Thoracic aorta (tissue), 2 donors: ENCODE measurements at places on chromosomes 2 and 18.

DNA sequence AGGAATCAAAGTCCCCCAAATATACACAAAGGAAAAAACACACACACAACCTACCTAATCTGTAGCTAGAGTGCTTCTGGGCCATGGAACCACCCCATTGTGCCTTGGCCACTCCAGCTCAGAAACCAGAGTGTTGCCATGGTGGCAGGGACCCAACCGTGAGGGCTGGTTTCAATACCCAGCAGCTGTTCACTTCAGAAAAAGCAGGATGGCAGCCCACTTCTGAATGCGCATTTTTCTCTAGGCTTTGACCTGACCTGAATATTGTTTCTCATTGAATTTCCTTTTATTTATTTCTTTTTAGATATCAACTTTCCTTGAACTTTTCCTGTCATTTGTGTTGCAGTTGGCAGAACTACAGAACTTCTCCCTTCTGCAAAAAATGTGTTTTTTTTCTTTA is 43.0 kb upstream of the EHBP1 start:
- peaks cover 6% of the 10 kb centered on the region for H3K4me1 ChIP-seq
- no peaks in the 10 kb centered on the region for H3K27me3 ChIP-seq
- DNase-seq = no peak
- no peaks in the 10 kb centered on the region for H3K36me3 ChIP-seq
- no peak overlapping the region for H3K27ac ChIP-seq
- H3K4me3 ChIP-seq = no peak overlapping the region

GRCh38 chr2:74869517-74869916 is 35.6 kb downstream of the HK2 start:
- H3K4me1 ChIP-seq = peaks cover 8% of the 10 kb centered on the region
- no peak overlapping the region for H3K4me3 ChIP-seq
- no peaks in the 10 kb centered on the region for H3K36me3 ChIP-seq
- no peaks in the 10 kb centered on the region for H3K27me3 ChIP-seq

GRCh38 chr2:10794876-10795275 is 17.7 kb downstream of the PDIA6 start:
- H3K27me3 ChIP-seq = no peaks in the 10 kb centered on the region
- peaks cover 28% of the 10 kb centered on the region for H3K36me3 ChIP-seq
- H3K4me1 ChIP-seq = no peaks in the 10 kb centered on the region
- H3K27ac ChIP-seq = no peak overlapping the region
- H3K4me3 ChIP-seq = no peak overlapping the region

DNA sequence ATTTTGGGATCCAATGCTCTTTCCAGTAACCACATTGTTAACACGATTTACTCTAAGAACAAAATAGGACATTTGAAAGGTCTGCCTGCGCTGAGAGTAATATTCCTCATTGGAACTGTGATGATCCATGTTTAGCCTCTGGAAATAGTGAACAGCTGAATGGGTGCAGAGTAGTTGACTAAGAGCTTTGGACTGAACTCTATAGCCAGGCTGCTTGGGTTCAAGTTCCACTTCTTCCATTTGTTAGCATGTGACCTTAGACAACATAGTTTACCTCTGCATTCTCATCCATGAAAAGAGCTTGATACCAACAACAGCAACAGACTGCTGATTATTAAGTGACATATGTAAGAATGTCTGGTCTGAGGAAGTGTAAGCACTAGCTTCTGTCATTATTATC is 128.3 kb upstream of the MMADHC start:
- no peak overlapping the region for H3K27ac ChIP-seq
- no peak overlapping the region for H3K4me3 ChIP-seq
- H3K36me3 ChIP-seq = no peaks in the 10 kb centered on the region
- no peaks in the 10 kb centered on the region for H3K27me3 ChIP-seq
- H3K4me1 ChIP-seq = no peaks in the 10 kb centered on the region

- H3K36me3 ChIP-seq = peaks cover 36% of the 10 kb centered on the region
- no peak overlapping the region for H3K4me3 ChIP-seq
- DNase-seq = no peak
- no peaks in the 10 kb centered on the region for H3K27me3 ChIP-seq
- peak overlapping the region; percentile 58 for H3K27ac ChIP-seq
- peaks cover 14% of the 10 kb centered on the region for H3K4me1 ChIP-seq
These were observed 58.0 kb upstream of the EML6 start for GRCh38 chr2:54665436-54665856.

DNA sequence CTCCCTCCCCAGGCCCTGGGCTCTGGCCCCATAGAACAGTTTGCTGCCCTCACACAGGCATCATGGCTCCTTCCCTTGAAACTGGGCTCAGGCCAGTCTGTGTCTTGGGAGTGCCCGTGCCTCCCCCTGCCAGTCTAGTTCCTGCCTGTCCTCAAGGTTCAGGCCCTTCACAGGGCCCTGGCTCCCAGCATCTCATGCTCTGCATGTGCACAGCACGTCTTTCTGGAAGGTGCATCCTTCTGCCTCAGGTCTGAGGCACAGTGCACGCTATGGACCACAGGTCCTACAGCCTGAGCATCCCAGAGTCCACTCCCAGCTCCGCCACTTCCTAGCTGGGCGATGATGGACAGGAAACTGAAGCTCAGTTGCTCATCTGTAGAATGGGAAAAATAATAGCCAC is 35.6 kb upstream of the FOSL2 start:
- DNase-seq = no peak
- H3K27me3 ChIP-seq = no peaks in the 10 kb centered on the region
- no peak overlapping the region for H3K4me3 ChIP-seq
- peak overlapping the region; percentile 84 for H3K27ac ChIP-seq
- H3K4me1 ChIP-seq = peaks cover 16% of the 10 kb centered on the region

- H3K27me3 ChIP-seq = no peaks in the 10 kb centered on the region
- no peak overlapping the region for H3K4me3 ChIP-seq
- no peak for DNase-seq
- no peaks in the 10 kb centered on the region for H3K36me3 ChIP-seq
These were observed 254.4 kb downstream of the KCNE4 start for GRCh38 chr2:223306371-223306770.

GRCh38 chr2:168149986-168150385 is 97.4 kb downstream of the STK39 start:
- DNase-seq = no peak
- H3K27ac ChIP-seq = no peak overlapping the region
- no peaks in the 10 kb centered on the region for H3K27me3 ChIP-seq

DNA sequence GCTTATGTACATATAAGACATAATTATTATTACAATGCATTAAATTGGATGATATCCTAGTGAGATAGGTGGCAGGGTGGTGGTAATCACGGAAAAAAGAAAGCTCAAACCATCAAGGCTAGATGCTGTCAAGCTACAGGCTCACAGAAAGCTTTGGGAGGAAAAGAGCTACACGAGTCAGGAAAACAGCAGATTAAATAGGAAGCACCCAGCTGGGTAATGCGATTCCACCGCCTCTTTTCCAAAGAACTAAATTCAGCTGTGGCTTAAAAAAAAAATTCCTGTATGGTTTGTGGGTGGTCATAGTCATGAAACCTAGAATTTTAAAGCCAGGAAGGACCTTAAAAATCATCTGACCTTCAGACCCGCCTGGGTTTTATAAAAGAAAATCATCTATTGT is 23.7 kb upstream of the PTPN4 start:
- DNase-seq = no peak
- H3K4me3 ChIP-seq = no peak overlapping the region
- H3K27me3 ChIP-seq = no peaks in the 10 kb centered on the region
- no peaks in the 10 kb centered on the region for H3K4me1 ChIP-seq

DNA sequence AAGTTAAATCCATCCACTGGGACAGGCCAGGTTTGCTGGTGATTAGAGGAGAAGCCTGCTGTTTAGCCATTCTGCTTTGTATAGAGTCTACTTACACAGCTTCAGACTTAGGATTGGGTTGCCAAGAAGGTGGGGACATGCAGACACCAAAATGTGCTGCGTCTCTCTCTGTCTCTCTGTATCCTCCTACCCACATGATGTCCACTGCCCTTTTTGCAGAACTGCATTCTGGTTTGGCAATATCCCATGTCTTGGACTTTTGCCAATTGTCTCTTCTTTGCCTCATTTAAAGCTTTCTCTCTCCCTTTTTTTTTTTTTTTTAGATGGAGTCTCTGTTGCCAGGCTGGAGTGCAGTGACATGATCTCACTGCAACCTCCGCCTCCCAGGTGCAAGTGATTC is 261.1 kb upstream of the FN1 start:
- no peak overlapping the region for H3K4me3 ChIP-seq
- DNase-seq = no peak
- H3K4me1 ChIP-seq = peaks cover 38% of the 10 kb centered on the region
- H3K36me3 ChIP-seq = no peaks in the 10 kb centered on the region

DNA sequence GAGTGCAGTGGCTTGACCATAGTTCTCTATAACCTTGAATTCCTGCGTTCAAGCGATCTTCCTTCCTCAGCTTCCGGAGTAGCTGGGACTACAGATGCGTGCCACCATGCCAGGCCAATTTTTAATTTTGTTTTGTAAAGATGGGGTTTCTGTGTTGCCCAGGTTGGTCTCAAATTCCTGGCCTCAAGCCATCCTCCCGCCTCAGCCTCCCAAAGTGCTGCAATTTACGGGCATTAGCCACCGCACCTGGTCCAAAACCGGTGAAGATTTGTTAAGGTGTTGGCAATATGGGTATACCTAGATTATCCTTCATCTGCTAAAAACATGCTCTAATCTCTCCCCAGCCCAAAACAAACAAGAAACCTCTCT is 1.3 kb upstream of the EIF2AK3 start:
- DNase-seq = no peak
- peak overlapping the region; percentile 99 for H3K27ac ChIP-seq
- H3K36me3 ChIP-seq = no peaks in the 10 kb centered on the region
- H3K4me3 ChIP-seq = peak overlapping the region; percentile 79

GRCh38 chr2:3442185-3442584 is 62.7 kb downstream of the TRAPPC12 start:
- no peak for DNase-seq
- H3K4me1 ChIP-seq = no peaks in the 10 kb centered on the region
- H3K27me3 ChIP-seq = no peaks in the 10 kb centered on the region
- H3K4me3 ChIP-seq = no peak overlapping the region
- H3K27ac ChIP-seq = no peak overlapping the region

DNA sequence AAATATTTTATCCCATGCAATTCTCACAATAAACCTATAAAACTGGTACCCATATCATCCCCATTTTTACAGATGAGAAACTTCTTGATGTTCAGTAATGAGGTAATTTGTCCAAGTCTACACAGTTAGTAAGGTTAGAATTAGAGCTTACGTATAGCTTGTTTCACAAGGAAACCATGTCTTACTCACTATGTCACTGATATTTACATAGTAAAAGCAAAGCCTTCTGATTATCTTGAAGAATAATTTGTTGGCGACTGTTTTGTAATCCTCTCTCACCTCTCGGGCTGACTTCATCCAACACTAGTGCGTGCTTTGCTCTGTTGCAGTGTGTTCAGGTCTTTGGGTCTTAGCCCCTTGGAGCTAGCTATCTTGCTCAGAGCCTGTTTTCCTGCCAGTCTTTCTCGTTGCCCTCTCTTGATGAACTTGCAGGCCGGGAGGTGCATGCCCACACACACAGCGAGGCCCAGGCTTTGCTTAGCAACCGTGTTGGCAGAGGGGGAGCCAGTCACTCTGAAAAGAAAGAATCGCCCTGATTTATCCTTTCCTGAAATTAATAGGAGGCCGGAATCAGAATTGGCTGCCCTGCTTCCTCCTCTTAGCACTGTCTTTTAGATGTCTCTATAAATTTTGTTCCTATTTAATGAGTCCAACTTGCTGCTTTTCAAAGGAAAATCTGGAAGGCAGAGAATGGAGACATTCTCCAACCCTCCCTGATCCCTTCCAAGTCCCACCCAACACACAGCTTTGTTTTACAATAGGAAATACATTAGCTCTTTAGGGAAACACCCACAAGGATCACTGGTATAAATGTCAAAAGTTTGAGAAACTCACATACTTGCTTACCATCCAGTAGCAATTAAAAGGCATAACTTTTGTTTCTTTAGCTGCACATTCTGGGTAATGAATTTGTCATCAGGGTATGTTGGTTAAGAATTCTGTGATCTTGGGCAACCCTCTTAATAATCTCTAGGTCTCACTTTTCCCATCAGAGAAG is 97.6 kb upstream of the SEC11C start:
- H3K36me3 ChIP-seq = no peaks in the 10 kb centered on the region
- H3K27me3 ChIP-seq = no peaks in the 10 kb centered on the region
- peaks cover 18% of the 10 kb centered on the region for H3K4me1 ChIP-seq
- peak overlapping the region; percentile 63 for H3K27ac ChIP-seq
- no peak overlapping the region for H3K4me3 ChIP-seq

DNA sequence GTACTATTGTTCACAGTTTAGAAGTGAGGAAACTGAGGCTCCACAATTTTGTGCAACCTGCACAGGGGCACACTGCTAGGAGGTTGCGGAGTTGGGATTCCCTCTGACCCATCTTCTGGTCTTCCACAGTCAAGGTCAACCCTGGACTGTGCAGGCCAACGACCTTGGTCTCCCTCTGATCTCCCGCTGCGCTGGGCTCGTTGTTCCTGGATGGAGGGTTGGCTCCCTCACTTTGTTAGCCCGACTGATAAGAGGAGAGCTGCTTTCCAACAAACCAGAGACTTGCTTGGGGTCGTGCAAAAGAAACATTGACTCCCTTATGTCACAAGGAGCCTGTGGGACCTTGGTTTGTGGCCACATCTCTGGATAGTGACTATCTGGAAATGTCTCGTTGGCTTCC is 187.6 kb downstream of the MYCN start:
- H3K36me3 ChIP-seq = no peaks in the 10 kb centered on the region
- H3K27me3 ChIP-seq = no peaks in the 10 kb centered on the region
- no peak for DNase-seq
- no peak overlapping the region for H3K4me3 ChIP-seq
- H3K27ac ChIP-seq = no peak overlapping the region
- no peaks in the 10 kb centered on the region for H3K4me1 ChIP-seq

- DNase-seq = no peak
- H3K36me3 ChIP-seq = no peaks in the 10 kb centered on the region
- H3K4me1 ChIP-seq = peaks cover 29% of the 10 kb centered on the region
- no peaks in the 10 kb centered on the region for H3K27me3 ChIP-seq
- H3K4me3 ChIP-seq = peak overlapping the region; percentile 65
These were observed 60.6 kb downstream of the FMNL2 start for GRCh38 chr2:152395572-152395971.

- peaks cover 16% of the 10 kb centered on the region for H3K4me1 ChIP-seq
- DNase-seq = no peak
- H3K27ac ChIP-seq = no peak overlapping the region
- no peaks in the 10 kb centered on the region for H3K36me3 ChIP-seq
These were observed 4.4 kb upstream of the ASB1 start for GRCh38 chr2:238422285-238422684.

- no peaks in the 10 kb centered on the region for H3K27me3 ChIP-seq
- no peak for DNase-seq
- peak overlapping the region; percentile 70 for H3K27ac ChIP-seq
- H3K36me3 ChIP-seq = no peaks in the 10 kb centered on the region
- H3K4me3 ChIP-seq = peak overlapping the region; percentile 67
These were observed 7.9 kb upstream of the TMX3 start for GRCh38 chr18:68722821-68723220.

- peak overlapping the region; percentile 81 for H3K4me3 ChIP-seq
- no peak for DNase-seq
- no peak overlapping the region for H3K27ac ChIP-seq
These were observed 1.1 kb downstream of the LRATD1 start for GRCh38 chr2:14633461-14634181.
